ENCODE measurements at places on chromosomes 3 and 15.
A peak's percentile ranks its signal among the peaks of the same experiment; 100 is the strongest.

DNA sequence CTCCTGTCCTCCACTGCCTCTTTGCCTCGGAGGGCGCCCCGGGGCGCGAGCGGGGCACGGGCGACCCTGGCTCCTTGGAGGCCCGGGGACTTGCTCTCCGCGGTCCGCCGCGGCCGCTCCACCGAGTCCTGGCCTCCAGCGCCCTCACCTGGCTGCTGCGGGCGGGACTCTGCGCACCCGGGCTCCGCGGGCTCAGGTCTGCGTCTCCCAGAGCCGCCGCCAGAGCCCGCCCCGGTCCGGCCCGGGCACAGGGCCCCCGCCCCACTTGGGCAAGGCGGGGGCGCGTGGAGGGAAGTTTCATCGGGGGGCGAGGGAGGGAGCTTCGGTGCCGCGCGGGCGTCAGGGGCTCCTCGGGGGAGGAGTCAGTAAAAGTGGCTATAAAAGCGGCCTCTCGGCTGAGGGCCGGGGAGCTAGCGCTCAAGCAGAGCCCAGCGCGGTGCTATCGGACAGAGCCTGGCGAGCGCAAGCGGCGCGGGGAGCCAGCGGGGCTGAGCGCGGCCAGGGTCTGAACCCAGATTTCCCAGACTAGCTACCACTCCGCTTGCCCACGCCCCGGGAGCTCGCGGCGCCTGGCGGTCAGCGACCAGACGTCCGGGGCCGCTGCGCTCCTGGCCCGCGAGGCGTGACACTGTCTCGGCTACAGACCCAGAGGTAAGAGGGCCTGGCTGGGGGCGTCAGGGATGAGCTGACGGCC is at the start of gene CEMIP:
Gene CEMIP, plus strand, starts transcription at position 407 of the 694 bp plus-strand sequence. CDS start 94,510 bp downstream, outside the sequence.
- DNase-seq: peak; percentile 46

DNA sequence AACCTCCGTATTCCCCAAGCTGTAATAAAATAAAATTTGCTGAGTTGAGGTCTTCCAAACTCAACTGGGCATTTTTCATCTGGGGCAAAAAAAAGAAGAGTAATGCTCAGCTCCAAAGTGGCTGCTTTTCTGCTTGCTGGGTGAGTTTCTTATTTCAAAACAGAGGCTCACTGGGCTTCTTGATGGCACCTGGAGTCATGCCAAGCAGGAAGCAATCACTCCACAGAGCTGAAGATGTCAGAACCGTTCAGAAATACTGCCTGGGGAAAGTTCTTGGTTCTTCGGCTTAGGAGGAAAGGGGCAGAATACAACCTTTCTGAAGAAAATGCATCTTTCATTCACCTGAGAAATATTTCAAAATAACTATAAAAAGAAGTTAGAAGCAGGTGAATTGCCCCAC is 4.1 kb downstream of the CCR9 start:
- no peak for DNase-seq

GRCh38 chr15:55954862-55955605 is 38.4 kb downstream of the NEDD4 start:
- no peak for DNase-seq

DNA sequence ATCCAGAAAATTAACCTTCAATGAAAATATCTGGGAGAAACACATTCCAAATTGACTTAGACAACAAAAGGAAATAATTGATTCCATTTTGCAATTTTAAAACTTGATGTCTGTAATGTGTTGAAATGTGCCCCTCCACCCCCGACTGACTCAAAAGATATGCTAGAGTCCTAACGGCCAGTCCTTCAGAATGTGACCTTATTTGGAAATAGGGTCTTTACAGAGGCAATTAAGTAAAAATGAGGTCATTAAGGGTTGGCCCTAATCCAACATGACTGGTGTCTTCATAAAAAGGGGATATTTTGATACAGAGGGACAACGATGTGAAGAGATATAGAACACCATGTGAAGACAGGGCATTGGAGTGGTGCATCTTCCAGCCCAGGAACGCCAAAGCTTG is 153.9 kb downstream of the PDZRN3 start:
- no peak for DNase-seq

DNA sequence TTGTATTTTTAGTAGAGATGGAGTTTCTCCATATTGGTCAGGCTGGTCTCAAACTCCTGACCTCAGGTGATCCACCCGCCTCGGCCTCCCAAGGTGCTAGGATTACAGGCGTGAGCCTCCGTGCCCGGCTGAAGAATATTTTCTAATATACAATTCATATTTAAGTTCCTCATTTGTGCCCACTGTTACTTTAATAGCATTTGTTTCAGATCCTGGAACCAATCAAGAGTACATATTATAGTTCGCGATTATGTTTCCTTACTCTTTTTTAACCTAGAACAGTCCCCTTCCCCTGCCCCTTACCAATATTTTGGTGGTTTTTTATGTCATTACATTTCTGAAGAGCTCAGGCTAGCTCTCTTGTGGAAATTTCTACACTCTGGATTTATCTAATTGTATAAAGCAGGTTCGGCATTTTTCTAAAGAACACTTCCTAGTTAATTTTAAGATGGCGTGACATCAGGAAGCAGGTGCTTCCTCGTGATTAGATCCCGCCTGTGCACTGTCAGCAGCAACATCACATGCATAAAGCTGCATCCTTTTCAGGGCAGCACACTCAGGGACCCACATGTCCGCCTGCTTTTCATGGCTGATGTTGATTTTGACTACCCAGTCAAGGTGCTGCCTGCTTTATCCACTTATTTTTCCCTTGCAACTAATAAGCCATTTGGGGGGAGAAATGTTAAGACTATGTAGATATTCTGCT is 88.7 kb upstream of the EPHB3 start:
- DNase-seq: no peak

- DNase-seq: no peak
Measured at GRCh38 chr15:60371175-60372051, 26.4 kb downstream of the ANXA2 start.

All from substantia nigra (tissue), 51 donors.